ENCODE measurements at places on chromosomes 7 and 10. TPM values are rescaled to one million over a fixed set of nuclear protein-coding genes. Genes with fewer than 3 reads are reported as not detected.

GRCh38 chr7:84368122-84368521, 173.5 kb upstream of the SEMA3A start:
- no peak for DNase-seq

GRCh38 chr10:11401264-11402235, 209.9 kb downstream of the USP6NL start:
- DNase-seq, result no peak

The ZEB1 gene
- total RNA-seq, result 50.0 TPM

The C10orf62 gene
- total RNA-seq, result not detected

The CFAP43 gene
- total RNA-seq, result not detected

DNA sequence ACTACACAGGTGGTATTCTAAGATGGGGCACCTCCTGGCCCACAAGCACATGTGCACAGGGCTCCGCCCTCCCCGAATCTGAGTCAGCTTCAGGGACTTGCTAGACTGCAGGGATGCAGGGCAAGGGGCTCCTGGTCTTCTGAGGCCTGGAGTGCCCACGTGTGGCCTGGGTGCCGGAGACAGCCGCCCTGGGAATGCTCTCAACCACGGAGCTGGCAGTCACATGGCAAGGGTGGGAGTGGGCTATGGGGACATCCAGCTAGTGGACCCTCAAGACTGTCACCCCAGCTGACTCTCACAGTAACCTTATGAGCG, 42.7 kb downstream of the CFAP46 start:
- no peak for DNase-seq

DNA sequence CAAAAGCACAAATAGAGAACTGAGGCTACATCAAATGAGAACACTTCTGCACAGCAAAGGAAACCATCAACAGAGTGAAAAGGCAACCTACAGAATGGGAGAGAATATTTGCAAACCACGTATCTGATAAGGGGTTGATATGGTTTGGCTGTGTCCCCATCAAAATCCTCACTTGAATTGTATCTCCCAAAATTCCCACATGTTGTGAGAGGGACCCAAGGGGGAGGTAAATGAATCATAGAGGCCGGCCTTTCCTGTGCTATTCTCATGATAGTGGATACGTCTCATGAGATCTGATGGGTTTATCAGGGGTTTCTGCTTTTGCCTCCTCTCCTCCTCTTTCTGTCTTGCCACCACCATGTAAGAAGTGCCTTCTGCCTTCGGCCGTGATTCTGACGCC, 120.6 kb upstream of the FRMD4A start:
- DNase-seq, result no peak

- DNase-seq, result no peak
Measured at GRCh38 chr10:77641344-77641743, 3.7 kb upstream of the KCNMA1 start.

DNA sequence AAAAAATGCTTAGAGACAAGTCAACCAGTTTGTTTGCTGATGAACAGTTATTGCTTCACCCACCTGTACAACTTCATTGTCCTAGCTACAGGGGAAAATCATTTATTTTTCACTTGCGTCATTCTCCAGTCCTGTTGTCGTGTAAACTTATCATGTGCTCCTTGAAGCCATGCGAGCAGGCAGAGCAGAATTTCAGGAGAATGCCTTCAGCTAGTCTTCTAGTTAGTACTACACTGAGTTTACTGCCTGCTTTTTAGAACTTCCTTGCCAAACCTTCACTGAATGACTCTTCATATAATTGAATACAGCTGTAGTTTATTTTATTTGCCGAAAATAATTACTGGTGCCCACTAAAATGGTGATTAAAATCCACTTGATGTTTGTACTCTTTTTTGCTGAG, 15.6 kb downstream of the RPA3 start:
- DNase-seq, result peak; percentile 69

DNA sequence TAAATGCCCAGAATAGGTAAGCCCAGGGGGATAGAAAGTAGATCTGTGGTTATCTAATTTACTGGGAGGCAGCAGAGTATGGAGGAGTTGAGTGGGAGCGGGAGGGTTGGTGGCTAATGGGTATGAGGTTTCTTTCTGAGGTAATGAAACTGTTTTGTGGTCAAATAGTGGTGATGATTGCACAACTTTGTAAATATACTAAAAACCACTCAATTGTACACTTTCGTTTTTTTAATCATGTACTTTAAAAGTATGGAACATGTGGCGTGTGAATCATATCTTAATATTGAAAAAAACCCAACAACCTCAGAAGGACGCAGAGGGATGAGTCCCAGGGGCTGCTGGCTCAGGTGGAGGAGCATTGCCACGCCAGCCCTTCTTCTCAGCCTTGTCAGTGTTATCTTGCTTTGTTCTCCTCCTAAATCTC, 118.1 kb downstream of the WDR11 start:
- DNase-seq, result no peak

The ATRNL1 gene
- total RNA-seq, result not detected

GRCh38 chr10:22742678-22743077, 28.3 kb upstream of the PIP4K2A start:
- no peak for DNase-seq

DNA sequence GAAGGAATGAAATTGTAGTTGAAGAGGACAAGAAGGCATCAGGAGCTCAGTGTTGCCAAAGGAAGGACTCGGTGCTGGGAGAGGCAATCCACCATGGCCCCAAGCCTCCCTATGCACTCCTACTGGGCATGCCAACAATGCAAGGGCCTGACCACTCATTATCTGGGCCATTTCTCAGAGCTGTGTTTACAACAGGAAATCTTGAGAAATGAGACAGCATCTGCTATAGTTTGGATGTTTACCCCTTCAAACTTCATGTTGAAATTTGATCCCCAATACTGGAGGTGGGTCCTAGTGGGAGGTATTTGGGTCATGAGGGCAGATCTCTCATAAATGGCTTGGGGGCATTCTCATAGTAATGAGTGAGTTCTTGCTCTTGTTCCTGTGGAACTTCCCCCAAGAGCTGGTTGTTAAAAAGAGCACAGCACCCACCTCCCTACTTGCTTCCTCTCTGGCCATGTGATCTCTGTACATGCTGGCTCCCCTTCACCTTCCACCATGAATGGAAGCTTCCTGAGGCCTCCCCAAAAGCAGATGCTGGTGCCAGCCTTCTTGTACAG, 50.8 kb upstream of the AOAH start:
- DNase-seq, result no peak

The PRR15 gene
- 6.1 TPM for total RNA-seq

DNA sequence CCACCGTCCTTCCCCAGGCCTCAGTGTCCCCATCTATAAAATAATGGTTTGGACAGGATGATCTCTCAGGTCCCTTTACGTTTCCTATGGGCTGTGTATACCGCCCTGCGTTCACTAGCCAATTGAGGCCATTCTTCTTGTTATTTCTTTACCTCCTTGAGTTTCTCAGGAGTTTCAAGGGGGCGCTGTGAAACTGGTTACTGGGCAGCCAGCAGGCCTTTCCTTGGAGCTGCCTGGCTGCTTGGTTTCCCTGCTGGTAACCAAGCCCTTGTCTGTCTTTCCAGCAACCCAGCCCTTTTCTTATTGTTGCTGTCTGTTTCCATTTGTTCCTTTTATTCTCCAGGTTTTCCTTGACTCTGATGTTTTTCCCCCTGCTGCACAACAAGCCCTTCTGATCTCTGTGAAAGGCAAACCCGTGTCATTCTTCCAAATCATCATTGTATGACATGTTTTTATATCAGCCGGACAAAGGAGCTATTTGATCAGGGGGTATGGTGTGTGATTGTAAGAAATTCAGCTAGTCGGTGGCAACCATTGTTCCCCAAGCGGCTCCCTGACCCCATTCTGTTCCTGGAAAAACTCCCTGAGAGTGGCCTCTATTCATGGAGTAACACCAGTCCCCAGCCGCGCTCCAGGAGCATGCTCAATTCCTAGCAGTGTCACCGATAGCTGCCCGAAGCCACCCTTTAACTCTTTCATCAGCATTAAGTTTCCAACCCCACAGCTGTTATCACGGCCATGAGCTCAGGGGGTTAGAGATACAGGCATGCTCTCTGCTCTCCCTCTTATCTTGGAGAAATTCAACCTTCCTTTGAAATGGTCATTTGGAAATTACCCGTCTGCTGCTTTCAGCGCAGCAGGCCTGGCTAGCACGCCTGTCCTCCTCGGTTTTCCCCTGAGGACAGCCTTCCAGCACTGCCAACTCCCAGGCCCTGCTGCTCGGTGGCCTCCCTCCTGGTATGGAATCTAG, 26.6 kb downstream of the FGF8 start:
- no peak for DNase-seq

The CCT6A gene
- 147 TPM for total RNA-seq

DNA sequence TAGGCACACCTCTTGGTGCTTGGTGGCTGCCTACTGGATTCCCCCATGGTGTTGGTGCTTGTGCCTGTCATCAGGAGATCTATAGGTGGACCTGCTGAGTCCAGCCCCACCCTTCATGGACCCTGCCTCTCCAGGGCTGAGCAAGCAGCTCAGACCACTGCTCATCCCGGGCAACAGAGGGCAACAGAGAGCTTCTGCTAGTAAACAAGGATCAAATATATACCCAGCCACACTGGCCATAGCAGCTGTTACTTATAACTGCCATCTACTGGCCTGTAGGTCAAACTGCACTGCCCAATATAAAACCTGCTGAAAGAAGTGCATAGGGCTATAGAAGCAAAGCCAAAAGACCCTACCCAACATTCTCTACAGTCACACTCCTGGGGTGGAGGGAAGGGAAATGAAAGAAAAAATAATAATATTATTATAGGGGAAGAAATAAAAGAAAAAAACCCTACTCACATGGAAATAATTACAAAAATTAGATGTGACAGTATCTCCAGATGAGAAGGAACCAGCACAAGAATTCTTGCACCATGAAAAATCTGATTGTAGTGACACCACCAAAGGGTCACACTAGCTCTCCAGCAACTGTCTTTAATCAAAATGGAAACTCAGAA, 54.9 kb upstream of the ZNF800 start:
- DNase-seq, result peak; percentile 65

DNA sequence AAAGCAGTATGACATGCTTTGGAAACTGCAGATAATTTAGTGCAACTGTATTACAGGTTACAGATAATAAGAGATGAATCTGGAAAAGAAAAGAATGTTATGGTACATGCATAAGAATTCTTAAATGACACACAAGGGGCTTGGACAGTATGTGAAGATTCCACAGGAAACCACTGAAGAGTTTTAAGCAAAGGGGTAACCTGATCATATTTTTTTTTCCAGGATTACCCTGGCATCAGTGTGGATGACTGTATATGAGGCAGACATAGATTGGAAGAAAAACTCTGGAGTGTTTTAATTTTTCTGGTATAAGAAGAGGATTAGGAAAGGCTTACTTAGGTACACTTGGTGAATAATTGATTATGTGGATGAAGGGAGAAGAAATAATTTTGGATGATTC, 8.1 kb downstream of the TFPI2 start:
- no peak for DNase-seq

The SH2D4B gene
- total RNA-seq, result not detected

The SOSTDC1 gene
- not detected for total RNA-seq

The TEX36 gene
- total RNA-seq, result not detected

- no peak for DNase-seq
Measured at GRCh38 chr7:47100148-47100816, 481.6 kb downstream of the TNS3 start.

- peak; percentile 8 for DNase-seq
Measured at GRCh38 chr7:108296911-108297310, 159.3 kb downstream of the NRCAM start.

The NME8 gene
- total RNA-seq, result not detected

DNA sequence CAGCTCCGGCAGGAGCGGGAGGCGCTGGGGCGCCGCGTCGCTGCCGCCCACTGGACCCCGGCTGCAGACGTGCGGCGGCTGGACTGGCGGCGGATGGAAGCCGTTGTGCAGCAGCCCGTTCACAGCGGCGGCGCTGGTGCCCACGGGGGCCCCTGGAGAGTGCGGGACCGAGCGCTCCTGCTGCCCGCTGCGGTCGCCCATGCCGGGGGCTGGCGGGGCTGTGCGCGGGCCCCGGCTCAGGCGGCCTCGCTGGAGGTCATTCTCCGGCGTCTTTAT, 413 bp downstream of the PANK1 start:
- no peak for DNase-seq

The FHIP2A gene
- total RNA-seq, result 24.6 TPM

DNA sequence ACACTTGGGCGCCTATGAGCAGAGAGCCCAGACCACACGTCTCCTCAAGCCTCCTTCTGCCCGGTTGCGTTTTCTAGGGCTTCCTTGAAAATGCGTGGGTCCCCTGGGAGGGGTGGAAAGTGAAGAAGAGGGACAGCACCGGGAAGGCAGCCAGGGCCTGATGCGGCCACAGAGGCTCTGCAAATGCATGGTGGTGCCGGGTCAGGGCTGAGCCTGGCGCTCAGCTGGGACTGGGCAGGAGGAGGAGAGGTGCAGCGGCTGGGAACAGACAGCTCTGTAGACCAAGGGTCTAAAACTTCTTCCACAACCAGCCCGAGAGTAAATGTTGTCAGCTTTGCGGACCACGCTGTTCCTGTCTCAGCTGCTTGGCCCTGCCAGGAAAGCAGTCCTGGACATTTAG, 1.6 kb downstream of the DPYSL4 start:
- DNase-seq, result peak; percentile 14

The SRRM3 gene
- total RNA-seq, result 0.65 TPM
